ENCODE measurements at places on chromosomes 11 and 22.

GRCh38 chr11:116193321-116194131, 579.3 kb downstream of the BUD13 start:
- peak; percentile 50 for DNase-seq

DNA sequence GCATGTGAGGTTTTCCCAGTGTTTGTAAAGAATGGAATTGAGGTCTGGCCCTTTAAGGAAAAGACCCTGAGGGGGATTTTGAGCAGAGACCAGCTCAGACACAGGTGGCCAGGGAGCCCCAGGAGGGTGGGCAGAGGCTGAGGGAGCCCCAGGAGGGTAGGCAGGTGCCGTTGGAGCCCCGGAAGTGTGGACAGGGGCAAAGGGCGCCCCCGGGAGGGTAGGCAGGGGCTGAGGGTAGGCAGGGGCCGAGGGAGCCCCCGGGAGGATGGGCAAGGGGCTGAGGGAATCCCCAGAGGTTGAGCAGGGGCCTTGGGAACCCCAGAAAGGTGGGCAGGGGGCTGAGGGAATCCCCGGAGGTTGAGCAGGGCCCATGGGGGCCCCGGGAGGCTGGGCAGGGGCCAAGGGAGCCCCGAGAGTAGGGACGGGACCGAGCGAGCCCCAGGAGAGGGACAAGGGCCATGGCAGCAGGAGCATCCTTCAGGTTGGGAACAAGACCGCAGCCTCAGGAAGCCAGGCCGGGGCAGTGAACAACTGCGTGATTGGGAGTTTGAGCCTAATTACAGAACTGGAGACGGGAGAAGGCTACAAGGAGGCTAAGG, 292.0 kb downstream of the BRD1 start:
- no peak for DNase-seq

DNA sequence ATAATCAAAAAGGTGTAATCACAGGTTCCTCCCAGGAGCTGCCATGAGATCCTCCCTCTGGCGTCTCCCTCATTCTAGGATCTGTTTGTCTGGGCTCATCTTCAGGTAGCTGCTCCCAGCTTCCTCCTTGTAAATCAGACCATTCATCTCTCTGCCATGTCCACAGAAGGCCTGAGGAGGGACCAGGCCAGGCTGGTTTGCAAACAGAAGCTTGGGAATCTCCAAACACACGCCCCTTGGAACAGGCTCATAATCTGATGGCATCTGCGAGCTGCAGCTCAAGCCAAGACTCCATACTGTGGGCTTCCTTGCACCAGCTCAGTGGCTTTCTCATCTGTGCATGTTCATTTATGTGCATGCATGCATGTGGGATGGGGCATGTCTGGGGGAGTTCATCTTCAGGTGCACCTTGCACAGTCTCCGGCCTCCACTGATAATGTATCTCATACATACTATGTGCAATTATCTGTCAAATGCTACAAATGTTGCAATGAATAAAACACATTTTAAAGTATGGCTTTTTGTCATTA, 134.9 kb downstream of the NXPE2 start:
- DNase-seq = no peak

DNA sequence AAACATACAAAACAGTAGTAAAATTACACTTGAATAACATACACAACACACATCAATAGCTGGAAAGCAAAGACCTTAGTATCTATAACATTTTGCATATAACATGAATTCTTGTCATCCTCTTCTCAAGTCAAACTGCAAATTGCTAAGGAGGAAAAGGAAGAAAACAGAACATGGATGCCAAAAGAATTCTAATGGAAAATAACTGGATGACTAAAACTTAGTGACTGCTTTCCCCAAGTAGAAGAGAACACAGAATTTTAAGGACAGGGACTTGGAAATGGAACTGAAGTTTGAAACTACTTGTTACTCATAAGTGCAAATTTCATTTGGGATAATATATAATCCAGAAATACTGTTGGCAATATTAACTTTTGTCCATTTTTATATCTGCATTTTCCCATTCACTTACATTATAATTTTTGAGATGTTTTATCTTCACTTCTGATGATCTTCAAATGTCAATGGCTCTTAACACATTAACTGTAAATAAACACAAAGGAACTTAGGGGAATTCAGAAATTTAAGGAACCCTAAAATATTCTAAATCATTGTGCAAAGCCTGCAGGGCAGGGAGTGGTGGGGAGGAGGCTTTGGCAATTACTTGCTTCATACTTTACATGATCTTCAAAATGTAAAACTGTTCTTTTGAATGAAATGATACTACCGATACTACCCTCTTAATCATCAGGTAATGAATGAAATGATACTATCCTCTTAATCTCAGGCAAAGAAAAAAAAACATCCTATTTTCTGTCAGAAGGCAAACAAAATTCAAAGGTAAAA, 9.9 kb downstream of the MTMR2 start:
- no peak for DNase-seq

GRCh38 chr22:39897841-39898240, 3.0 kb upstream of the GRAP2 start:
- DNase-seq = no peak

DNA sequence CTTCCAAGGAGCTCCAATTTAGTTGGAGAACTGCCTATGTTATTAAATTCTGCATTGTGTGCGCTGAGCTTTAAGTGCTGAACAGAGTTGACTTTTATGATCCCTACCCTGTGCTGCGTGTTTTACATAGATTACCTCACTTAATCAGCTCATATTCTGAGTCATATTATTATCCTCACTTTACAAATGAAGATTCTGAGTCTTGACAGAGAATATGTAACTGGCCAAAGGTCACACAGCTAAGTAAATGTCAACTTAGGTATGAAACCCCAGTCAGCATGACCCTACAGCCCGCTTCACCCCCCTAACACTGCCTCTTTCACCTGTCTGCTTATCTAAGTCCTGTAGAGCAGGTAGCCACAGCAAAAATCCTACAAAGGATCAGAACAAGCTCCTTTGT, 19.8 kb upstream of the TMPRSS5 start:
- no peak for DNase-seq

DNA sequence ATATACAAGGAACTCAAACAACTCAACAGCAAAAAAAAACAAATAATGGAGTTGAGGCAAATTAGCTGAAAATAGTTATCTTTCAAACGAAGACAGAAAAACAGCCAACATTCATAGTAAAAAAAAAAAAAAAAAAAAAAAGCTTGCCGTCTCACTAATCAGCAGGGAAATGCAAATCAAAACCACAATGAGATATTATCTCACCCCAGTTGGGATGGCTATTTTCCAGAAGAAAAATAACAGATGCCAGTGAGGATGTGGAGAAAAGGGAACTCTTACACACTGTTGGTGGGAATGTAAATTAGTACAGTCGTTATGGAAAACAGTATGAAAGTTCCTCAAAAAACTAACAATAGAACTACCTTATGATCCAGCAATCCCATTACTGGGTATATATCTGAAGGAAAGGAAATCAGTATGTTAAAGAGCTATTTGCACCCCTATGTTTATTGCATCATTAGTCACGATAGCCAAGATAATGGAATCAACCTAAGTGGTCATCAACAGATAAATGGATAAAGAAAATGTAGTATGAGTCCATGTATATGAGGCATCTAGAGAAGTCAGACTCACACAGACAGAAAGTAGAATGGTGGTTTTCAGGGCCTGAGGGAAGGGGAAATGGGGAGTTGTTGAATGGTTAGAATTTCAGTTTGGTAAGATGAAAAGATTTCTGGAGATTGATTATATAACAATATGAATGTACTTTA, 56.0 kb downstream of the USP35 start:
- no peak for DNase-seq

- DNase-seq = peak; percentile 86
Measured at GRCh38 chr22:20243537-20244249, 24.4 kb downstream of the RTN4R start.

DNA sequence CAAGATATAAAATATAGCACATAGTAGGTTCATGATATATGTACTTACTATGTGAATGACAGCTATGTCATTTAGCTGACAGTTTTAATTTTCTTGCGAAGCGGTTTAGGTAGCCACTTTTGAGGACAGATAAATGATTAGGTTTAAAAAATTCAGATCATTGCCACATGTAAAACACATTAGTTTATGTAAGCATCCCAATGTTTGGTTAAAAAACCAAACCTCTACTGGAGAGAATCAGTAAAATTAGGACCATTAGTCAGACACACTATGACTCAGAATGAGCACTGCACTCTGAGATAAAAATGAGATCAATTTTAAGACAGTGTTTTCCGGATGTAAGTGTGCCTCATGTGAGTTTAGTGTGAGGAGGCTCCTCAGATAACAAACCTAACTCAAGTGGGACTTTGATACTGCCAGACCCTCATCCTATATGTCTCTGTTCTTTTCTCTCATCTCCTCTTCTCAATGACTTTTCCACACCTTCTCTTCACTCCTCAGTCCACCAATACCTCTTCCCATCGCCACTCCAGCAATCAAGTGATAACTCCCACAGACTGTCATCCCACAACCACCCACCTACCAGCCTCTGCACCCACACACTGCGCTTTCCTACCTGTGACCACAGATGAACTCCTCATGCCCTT, 6.8 kb upstream of the OR2AT4 start:
- DNase-seq = peak; percentile 56

DNA sequence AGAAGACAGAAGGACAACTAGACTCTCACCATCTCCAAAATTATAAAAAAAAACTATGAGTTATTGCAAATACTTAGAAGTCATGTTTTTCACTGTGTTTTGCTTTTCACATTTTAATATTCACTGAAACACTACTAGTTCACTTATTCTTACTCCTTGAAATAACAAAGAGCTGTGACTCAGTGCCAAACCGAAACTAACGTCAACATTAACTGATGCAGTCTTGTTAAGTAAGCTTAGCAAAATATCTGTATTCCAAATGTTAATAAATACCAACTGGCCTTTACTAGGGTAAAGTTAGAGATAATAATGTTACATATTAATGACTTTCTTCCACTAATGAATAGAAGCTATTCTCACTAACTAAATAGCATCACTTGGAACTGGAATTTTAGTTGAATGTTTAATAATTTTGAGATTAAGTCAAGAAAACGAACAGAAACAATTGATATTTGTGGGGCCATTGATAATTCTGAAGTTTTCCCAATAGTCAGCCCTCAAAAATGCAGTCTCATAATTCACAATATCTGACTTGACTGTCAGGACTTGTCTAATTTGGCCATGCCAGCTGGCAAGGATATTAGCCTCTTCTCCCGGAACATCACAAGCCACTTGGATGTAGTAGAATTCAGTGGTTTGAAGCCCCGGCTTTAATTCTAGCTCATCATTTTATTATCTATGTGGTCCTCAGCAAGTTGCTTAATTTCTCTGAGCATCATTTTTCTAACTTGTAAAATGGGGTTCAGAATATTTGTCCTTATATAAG, 230.1 kb upstream of the DDI1 start:
- peak; percentile 93 for DNase-seq

DNA sequence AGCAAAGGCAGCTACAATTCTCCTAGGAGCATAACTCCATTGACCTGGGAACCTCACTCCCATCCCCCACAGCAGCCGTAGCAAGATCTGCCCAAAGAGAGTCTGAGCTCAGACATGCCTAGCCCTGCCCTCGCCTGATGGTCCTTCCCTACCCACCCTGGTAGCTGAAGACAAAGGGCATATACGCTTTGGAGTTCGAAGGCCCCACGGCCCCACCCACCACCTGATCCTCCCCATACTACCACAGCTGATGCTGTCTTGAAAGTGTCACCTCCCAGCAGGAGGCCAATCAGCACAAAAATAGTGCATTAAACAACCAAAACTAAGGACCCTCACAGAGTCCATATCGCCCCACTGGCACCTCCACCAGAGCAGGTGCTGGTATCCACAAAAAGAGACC, 22.6 kb upstream of the GNAZ start:
- DNase-seq = no peak

- DNase-seq = peak; percentile 28
Measured at GRCh38 chr11:97937501-97937900, 1083.2 kb upstream of the CNTN5 start.

DNA sequence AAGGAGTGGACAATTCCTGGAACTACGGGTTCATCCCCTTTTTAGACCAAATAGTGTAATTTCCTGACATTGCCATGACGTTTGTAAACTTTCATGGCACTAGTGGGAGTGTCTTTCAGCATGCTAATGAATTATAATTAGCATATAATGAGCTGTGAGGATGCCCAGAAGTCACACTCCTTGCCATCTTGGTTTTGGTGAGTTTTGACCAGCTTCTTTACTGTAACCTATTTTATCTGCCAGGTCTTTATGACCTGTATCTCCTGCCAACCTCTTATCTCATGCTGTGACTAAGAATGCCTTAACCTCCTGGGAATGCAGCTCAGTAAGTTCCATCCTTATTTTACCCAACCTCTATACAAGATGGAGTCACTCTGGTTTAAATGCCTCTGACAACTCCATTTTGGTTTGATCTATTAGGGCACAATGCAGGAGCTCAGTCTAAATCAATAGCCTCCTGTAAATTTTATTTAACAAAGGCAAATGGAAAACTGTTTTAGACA, 20.7 kb downstream of the OR10A6 start:
- no peak for DNase-seq

- no peak for DNase-seq
Measured at GRCh38 chr11:44725016-44725685, 1.6 kb upstream of the TSPAN18 start.

GRCh38 chr11:64581057-64581523, 9.9 kb upstream of the SLC22A12 start:
- DNase-seq = no peak

GRCh38 chr11:130846606-130847005, 69.7 kb downstream of the SNX19 start:
- DNase-seq = no peak

DNA sequence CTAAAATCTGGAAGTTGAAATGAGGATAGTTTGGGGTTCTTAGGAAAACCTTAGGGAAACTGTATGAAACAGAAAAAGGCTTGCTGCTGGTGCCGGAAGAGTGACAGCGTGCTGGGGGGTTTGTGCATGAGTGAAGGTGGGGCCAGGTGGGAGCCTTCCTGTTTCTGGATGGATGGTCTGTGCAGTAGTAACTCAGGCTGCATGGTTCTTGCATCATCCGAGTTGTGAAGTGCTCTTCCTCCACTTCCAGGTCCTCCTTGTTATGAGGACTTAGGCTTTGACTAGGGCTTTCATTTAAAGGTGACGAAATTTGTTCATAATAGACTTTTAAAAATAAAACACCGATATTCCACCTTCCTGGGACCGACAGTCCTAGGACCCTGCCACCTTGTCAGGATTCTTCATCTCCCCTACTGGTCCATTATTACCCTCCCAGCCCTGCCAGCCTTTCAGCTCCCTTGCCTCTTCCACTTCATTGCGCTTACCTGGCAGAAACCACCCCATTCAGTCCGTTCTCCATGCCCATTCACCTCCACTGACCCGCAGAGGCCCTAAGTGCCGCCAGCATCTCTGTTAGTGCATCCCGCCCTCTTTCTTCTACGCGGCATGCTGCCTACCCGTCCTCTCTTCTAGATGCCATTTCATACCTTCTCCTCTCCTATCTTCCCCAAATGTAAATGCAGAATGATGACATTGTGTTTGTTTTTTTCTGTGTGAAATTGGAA, 47.3 kb downstream of the PPFIA1 start:
- no peak for DNase-seq

All from choroid plexus epithelial cell (primary cell).